Fibroblast of the aortic adventitia (primary cell): ENCODE measurements at places on chromosomes 2 and 18.

DNA sequence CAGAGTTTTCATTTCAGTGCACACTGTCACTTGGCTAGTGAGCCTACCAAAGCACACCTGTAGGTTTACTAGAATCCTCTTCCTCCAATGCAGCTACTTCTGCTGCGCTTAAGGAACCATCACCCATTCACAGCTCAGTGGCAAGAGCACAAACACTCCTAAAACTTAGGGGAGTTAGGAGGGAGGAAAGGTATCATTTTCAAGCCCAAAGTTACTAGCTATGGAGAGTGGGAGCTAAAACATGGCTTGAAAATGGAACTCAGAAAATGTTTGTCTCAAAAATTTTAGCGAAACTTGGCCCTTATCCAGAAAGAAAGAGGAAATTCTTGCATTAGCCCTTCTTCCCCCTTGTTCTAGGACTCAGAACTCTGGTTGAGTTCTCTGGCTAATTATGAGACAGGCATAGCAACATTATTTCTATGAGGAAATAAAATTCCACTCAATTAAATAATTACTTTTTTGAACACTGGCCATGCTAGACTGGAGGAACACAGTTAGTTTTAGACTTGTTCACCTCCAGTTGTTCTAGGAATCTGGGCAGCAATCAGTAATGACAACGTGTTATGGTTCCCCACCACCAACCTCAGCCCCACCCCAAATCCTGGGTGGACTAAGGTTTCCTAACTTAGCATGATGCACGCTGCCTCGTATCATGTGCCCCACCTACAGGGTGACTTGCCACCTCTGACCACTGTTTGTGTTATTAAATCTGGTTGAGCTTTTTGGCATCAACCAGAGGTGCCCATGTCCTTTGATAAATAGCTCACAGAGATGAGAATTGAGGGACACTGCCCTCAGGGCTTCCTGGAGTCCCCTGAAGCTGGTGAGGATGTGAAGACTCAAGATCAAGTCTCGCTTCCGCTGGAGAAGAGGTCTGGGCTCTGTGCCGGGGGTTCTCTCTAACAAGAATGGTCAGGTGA, 32.8 kb downstream of the LPIN2 start:
- DNase-seq, result no peak

- DNase-seq, result no peak
Measured at GRCh38 chr2:3324404-3325281, 53.0 kb downstream of the EIPR1 start.

- peak; percentile 95 for DNase-seq
Measured at GRCh38 chr2:48343571-48344440, 186.1 kb upstream of the STON1 start.

DNA sequence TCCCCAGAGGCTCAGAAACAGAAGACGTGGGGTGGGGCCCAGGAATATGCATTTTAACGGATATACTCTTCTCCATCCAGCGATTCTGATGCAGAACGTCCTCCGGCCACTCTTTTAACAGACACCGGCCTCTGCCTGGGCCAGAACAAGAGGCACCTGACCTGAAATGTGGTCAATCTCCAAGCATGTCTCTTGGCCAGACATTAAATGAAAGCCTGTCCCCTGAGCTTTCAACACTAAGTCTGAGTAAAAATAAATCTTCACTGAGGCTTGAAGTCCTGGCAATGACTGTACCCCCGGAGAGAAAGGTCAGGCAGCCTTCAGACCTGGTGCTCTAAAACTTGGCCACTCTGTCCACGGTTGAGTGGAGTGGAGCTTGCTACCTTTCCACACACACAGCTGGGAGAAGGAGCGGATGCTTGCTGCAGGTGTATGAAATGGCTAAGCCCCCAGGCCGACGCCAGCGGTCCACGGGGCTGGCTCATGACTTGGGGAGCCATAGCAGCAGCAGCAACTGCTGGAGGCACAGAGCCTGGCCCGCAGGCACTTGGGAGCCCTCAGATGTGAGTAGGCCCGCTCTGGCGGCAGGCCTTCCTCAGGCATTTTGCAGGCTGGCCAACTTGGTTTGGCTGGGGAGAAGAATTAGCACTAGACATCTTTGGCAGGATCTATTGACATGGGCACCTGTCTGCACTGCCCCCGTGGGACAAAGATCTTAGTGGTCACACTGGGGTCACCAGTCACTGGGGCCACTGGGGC, 79.7 kb downstream of the TMEM17 start:
- no peak for DNase-seq

- DNase-seq, result no peak
Measured at GRCh38 chr2:222998459-222998858, 53.5 kb upstream of the KCNE4 start.

GRCh38 chr2:155309483-155309882, 611.0 kb downstream of the KCNJ3 start:
- DNase-seq, result no peak

DNA sequence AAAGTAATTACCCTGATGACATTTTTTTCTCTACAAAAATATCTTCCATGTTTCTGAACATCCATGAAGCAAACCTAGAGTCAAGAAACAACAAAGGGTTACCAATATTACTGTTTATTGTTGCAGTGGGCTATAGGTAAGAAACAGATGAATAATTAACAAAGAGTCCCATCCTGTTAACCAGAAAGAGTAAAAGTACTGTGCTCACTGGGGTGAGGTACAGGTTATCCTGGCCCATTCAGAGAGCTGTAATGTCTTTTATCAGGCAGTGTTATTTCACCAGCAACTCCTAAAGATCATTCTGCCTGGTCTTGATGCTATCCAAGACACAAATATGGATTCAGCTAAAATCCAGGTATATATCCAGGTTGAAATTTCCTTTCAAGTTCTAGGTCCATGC, 754.9 kb downstream of the SATB2 start:
- no peak for DNase-seq

DNA sequence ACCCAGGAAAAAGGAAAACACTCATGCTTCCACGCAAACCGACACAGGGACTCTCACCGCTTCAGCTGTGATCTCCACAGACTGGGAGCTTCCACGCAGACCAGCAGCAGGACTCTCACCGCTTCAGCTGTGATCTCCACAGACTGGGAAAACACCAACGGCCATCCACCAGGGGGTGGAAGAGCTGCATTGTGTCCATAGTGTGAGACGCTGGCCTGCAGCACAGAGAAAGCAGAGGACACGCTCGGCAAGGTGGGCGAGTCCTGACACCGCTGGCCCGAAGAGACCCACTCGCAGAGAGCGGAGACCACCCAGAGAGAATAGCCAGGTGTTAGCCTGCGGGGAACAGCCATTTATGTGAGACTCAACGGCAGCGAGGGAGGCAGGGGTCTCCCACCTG, 42.5 kb upstream of the NFATC1 start:
- DNase-seq, result no peak

- DNase-seq, result no peak
Measured at GRCh38 chr2:22290302-22290701, 1094.7 kb upstream of the KLHL29 start.

DNA sequence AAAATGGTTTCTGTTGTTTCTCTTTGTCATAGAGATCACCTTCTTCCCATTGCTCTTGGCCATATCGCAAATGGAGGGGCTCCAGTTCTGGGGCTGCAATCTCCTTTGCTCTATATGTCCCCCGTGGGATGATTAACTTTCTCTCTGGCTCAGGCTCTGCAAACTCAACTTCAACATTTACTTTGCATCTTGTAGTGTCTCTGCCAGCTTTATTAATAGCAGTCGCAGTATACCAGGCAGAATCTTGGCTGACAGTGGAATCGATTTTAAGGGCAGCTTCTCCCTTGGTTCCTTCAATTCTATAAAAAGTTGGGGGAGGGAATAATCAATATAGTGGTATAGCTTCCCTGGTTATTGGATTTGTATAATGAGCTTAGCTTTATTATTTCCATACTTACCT, 30.5 kb downstream of the TTN start:
- DNase-seq, result no peak

DNA sequence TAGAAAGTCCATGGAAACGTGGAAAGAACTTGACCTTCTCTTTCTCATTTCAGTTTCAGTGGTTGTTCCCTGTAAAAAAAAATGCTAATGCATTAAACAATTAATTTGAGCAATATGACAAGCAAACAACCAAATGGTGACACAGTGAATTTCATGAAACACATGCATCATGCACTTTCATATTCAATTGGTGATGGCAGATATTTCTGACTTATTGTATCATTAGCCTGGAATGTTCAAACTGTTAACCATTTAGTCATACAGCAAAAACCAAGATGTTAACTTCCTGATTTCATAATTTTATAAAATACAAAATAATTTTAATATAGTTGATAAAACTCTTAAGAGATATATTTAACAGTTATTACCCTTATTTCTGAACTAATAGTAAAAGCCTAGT, 85.5 kb downstream of the SCN1A start:
- no peak for DNase-seq

DNA sequence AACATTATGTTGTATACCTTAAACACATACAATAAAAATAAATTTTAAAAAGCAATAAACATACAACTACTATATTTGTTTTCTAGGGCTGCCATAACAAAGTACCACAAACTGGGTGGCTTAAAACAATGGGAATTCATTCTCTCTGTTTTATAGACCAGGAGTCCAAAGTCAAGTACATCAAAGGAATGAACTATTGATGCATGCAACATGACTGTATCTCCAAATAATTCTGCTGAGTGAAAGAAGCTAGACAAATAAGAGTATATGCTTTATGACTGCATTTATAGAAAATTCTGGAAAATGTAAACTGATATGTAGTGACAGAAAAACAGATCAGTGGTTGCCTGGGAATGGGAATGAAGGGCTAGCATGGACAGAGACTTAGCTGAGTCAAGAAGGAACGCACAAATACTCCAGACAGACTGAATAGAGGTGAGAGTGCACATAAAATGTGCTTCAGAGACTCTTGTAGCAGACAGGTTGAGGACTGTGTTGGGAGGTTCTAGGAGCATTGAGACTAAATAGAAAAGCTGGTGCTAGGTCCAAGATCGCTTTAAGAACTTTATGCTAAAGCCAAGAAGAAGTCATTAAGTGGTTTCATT, 11.0 kb upstream of the PLA2R1 start:
- DNase-seq, result no peak

GRCh38 chr2:148305476-148305875, 284.6 kb downstream of the MBD5 start:
- no peak for DNase-seq

GRCh38 chr2:112642966-112643365, 2.8 kb upstream of the SLC20A1 start:
- no peak for DNase-seq

- peak; percentile 69 for DNase-seq
Measured at GRCh38 chr18:58009166-58009565, 34.9 kb upstream of the NEDD4L start.
